ENCODE measurements at places on chromosomes 12 and 14.

DNA sequence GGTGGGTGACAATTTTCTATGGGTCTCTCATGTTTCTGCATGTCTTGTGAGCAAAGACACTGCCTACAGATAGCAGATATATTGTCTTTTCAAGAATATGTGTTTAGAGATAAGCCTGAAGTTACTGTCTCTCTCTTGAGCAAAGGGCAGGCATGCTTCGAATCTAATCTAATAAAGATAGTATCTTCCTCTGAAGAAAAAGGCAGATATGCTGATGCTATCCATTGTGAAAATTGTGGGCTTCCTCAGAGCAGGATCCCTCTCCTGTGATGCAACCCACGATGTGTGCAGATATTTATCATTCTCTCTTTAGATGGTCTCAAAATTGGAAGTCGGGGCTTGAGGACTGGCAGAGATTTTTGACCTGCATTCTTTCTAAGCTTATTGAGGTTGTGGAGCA, 187.0 kb downstream of the DACT1 start:
- DNase-seq: no peak

GRCh38 chr12:7339675-7340074, 35.8 kb downstream of the ACSM4 start:
- DNase-seq: no peak

GRCh38 chr12:27300226-27300625, 32.4 kb upstream of the BMAL2 start:
- no peak for DNase-seq

GRCh38 chr12:32163596-32163995, 56.9 kb downstream of the BICD1 start:
- DNase-seq: no peak

DNA sequence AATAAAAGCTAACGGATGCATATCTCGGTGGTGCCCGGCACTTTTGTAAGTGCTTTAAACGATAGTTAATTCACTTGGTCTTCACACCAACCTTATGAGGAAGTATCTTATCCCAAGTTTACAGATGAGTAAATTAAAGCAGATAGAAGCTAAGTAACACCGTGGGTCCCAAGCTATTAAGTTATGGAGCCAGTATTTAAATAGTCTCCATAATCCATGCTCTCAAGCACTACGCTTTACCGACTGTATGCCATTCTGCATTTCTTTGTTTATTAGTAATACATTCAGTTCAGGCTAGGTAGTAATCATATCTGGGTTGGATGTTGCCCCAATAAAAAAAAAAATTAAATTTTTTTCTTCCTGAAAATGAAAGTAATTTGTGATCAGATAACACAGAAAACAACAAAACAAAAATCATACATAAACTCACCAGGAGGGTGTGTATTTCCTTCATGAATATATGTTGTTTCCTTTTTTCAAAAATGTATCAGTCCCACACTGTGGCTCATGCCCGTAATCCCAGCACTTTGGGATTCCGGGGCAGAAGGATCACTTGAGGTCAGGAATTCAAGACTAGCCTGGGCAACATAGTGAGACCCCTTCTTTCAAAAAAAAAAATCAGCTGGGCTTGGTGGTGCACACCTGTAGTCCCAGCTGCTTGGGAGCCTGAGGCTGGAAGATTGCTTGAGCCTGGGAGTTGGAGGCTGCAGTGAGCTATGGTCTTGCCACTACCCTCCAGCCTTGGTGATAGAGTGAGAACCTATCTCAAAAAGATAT, 1.4 kb upstream of the M6PR start:
- DNase-seq: no peak

DNA sequence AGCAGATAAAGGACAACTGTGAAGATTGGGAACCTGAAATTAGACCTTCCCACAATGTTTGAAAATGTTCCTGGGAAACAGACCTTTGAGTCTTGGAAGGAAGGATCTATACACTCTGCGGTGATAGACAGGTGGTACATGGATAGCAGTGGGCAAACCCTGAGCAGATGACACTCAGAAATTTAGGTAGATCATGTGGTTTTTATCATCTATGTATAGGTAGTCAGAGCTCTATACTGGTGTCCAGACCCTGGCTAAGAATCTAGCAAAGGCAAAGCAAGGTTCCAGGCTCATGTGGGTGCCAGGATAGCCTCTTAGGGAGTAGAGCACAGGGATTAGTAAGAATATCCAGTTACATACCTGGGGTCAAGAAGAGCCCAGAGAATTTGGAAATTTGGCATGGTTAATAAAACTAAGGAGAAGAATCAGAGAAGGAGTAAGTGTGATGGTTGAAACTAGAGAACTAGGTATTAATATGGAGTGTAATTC, 331.2 kb upstream of the FBXO33 start:
- DNase-seq: no peak

- no peak for DNase-seq
These were observed 30.0 kb downstream of the CEP83 start for GRCh38 chr12:94429633-94430032.

- no peak for DNase-seq
These were observed 3.4 kb upstream of the CDH24 start for GRCh38 chr14:23060536-23061260.

DNA sequence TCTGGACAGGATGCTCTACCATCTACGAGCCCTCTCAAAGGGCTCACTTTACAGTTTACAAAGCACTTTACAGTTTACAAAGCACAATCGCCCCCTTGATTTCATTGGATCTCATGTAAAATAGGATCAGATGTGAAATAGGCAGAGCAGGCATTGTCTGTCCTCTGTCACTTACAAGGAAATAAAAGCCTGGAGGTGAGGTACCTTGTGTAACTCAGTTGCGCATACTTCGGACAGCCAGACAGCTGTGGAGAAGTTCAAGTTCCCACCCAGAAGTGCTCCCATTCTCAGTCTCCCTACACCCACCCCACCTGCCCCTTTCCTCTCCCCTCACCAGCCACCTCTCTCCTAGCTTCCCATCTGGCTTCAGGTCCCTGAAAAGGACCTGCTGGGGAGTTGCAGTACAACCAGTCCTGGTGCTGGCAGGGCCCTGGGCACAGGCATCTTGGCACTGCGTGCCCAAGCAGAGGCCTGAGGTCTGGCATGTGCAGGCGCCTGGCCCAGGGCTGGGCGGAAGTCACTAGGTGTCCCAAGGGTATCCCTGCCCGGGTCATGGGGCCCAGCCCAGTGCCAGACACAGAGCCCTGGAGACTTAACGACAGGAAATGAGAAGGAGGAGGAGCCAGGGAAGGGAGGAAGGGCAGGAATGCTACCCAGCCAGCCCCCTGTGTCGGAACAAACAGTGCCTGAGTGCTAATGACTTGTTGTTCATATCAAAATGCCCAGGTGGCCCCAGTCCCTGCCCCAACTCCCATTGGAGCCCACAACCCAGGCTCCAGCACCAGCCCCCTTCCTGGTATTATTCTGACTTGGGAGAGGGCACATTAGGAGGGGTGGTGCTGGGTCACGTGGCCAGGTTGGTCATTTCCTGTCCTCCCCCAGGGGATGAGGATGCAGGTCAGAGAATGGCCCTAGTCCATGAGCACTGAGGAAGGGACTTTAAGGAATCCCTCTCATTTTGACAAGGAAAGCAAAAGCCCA, 5.4 kb downstream of the RAPGEF3 start:
- DNase-seq: peak; percentile 51

DNA sequence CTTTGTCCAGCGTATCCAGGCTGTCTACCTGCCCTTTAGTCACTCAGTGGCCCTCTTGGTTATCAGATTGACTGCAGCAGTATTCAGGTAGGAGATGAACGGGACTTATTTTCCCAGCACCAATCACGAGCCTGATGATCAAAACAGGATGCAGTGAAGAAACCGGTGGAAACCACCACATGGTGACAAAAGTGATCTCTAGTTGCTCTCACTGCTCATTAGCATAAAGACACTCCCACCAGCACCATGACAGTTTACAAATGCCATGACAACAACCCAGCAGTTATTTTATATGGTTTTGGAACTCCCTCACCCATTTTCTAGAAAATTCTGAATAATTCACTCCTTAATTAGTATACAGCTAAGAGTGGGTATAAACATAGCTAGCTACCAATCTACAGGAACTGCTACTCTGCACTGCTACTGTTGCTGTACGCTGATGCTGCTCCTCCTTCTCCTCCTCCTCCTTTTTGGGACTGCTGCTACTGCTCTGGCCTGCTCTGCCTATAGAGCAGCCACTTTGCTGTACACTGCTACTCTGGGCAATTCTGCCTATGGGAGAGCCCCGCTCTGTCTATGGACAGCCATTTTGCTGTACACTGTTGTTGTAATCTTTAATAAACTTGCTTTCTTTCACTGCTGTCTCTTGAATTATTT, 142.5 kb upstream of the SSTR1 start:
- DNase-seq: no peak

DNA sequence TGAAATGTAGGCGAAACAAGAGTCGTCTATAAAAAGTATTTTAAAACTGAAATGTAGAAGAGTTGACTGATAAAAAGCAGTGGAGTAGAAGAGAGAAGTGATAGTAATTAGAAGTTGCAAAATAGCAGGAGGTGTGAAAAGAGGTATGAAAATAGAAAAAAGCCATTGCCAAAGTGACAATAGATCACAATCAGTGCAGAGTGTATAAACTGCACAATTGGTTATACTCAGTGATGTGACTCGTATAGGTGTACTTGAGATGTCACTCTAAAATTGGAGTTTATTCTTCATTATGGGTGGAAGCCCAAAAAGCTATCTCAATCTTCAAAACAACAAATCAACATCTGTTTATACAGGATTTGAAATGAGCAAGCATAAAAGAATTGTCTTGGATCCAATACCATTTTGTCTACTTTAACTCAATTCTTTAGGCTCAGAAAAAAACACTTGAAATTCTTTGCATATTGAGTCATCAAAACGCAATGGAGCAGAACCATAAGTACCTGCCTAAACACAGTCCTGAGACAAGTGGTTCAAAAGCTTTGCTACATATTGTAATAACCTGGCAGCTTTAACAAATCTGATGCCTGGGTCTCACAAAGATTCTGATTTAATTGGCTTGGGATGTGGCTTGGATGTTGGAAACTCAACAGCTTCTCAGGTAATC, 8.8 kb downstream of the IKBIP start:
- DNase-seq: no peak

- DNase-seq: no peak
These were observed 218.0 kb upstream of the RGS6 start for GRCh38 chr14:71714225-71714624.

GRCh38 chr12:104446646-104447421, 9.9 kb upstream of the CHST11 start:
- no peak for DNase-seq

DNA sequence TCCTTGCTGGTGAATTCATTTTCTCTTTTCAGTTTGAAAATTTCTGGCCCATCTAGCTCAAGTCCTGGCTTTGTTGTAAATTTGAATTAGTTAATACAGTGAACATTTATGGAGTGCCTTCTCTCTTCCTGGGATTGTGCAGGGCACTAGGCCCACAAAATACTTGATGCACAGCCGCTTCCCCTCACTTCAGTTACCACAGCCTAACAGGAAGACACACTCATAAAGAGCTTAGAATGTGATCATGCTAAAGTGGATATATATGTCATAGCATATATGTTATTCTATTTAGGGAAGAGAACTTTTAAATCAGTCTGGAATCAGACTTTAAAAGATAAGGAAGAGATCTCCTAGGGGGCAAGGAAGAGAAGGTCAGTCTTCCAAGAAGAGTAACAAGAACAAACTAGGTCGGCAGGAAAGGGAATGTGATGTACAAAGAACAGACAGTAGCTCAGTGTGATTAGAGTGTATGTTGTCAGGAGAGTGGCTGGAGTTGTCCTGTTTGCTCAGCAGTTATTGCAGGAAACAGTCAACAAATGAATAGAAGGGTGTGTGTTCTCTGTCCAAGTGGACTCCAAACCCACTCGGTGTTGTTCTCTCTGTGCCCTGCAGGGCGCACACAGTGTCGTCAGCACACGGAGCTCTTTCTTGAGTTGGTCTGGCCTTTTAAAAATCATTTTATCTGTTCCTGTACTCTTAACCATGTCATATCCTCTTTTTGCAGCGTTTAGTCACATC, 74.4 kb downstream of the DAAM1 start:
- no peak for DNase-seq

GRCh38 chr14:103871596-103872480, 24.5 kb upstream of the PPP1R13B start:
- DNase-seq: peak; percentile 75
